ENCODE measurements at places on chromosomes 2 and 18.

DNA sequence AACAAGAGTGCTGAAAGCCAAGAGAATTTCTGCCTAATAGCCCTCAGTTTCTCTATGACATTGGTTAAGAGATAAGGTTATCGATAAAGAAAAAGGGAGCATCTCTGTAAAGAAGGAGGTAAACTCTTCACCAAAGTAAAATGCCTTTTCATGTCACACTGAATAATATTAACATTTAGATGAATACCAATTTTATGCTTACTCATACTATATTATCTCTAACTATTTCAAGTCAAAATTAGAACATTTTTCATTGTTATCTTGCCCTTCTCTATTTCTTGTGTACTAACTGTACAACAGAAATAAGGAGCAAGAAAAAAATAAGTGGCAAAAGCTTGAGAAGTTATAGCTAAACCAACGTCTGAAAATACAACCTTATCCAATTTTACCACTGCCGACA, 127.5 kb downstream of the EXOC6B start:
- DNase-seq, result no peak

- DNase-seq, result no peak
Measured at GRCh38 chr2:16278421-16279200, 338.3 kb downstream of the MYCN start.

DNA sequence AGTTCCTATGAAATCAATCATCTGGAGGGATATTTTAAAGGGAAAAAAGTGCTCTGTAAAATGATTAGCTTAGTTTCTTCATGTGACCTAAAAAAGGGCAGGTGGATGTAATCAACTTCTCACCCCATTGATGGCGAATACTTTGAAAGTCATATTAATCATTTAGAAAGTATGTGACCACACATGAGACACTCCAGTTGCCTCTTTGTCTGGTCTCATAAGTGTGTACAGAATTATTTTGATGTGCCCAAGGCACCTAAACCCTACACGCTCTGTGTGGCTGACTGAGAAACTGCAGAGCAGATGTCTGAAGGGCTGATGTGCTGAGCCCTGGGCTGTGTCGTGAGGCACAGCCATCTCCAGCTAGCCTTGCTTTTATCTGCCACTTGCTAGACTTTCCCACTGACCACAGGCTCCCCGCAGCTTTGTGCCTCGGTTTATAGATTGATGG, 26.9 kb downstream of the SGPP2 start:
- no peak for DNase-seq

GRCh38 chr2:219645631-219646527, 18.4 kb downstream of the SLC4A3 start:
- no peak for DNase-seq

DNA sequence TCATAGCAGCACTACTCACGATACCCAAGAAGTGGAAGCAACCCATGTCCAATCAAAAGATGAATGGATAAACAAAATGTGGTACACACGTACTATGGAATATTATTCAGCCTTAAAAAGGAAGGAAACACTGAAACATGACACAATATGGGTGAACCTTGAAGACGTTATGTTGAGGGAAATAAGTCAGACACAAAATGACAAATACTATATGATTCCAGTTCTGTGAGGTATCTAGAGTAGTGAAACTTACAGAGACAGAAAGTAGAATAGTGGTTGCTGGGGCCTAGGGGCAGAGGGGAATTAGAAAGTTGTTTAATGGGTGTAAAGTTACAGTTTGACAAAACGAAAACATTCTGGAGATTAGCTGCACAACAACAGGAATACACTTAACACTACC, 24.7 kb downstream of the TLK1 start:
- no peak for DNase-seq

GRCh38 chr2:43032213-43033015, 194.0 kb downstream of the ZFP36L2 start:
- no peak for DNase-seq

GRCh38 chr2:239495791-239496233, 95.0 kb upstream of the HDAC4 start:
- DNase-seq, result no peak

- DNase-seq, result no peak
Measured at GRCh38 chr2:237745250-237745613, 53.3 kb upstream of the RBM44 start.

DNA sequence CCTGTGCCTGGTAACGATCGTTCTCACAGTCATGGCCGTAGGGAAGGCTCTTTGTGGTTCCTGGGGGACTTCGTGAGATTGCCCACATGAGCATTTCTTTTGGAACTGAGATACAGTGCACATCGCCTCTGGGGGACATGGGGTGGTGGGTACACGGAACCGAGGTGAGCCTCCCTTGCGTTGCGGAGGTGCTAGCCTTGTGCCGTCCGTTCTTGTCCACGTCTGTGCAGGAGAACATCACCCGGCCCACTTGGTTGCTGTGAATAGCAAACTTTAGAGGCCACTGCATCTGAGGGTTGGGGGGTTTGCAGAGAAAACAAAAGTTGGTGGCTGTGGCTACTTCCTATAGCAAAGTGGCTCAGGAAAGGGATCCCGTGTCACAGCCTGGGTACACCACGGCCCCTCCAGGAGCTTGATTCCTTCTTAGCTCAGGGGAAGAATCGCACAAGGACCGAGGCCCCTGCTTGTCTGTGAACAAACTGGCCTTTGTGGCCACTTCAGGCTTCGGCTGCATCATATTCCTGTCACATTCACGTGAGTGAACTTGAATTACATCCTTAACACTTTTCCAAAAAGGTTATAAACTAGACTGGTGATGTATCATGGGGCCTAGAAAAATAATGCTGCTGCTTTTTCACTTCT, 72.6 kb downstream of the LRRFIP1 start:
- DNase-seq, result no peak

DNA sequence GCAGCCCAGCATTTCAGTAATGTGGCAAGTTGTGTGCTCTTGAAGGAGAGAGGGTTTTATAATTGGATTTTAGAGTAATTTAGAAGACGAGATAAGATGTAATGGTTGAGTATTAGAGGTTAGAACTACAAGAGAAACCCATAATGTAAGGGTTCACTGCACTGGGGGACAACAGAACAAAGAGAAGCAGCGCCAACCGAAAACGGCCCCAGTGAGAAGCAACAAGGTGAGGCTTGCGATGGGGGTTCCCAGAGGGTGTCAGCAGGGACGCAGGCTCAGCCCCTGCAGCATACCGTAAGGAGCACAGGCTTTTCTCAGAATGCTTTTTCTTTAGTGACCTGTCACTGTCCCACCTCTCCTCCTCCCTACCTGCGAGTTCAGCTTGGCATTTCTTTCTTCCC, 183.9 kb upstream of the ETAA1 start:
- DNase-seq, result no peak
